ENCODE measurements at places on chromosomes 3 and 15.

GRCh38 chr3:120470870-120471269, 20.1 kb upstream of the FSTL1 start:
- DNase-seq = no peak

DNA sequence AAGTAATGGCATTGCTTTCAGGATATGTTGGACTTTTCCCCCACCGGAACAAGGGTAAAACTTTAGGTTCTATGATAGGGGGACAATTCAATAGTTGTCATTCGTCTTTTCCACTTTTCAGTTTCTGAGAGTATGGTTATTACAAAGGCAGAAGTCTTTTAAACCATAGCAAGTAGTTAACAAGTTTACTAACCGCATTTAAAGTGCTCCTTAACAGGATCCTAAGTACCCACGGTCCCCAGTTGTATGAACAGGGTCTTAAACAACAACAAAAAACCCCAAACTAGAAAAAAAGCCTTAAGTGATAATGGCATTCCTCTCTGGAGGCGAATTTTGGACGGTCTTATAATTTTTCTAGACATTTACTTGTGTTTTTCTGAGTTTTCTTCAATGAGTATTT, 831 bp downstream of the IFT57 start:
- no peak for DNase-seq

- no peak for DNase-seq
Observed at GRCh38 chr3:115169808-115170207, 22.7 kb upstream of the ZBTB20 start.

GRCh38 chr15:85755942-85756341, 38.8 kb downstream of the KLHL25 start:
- no peak for DNase-seq

DNA sequence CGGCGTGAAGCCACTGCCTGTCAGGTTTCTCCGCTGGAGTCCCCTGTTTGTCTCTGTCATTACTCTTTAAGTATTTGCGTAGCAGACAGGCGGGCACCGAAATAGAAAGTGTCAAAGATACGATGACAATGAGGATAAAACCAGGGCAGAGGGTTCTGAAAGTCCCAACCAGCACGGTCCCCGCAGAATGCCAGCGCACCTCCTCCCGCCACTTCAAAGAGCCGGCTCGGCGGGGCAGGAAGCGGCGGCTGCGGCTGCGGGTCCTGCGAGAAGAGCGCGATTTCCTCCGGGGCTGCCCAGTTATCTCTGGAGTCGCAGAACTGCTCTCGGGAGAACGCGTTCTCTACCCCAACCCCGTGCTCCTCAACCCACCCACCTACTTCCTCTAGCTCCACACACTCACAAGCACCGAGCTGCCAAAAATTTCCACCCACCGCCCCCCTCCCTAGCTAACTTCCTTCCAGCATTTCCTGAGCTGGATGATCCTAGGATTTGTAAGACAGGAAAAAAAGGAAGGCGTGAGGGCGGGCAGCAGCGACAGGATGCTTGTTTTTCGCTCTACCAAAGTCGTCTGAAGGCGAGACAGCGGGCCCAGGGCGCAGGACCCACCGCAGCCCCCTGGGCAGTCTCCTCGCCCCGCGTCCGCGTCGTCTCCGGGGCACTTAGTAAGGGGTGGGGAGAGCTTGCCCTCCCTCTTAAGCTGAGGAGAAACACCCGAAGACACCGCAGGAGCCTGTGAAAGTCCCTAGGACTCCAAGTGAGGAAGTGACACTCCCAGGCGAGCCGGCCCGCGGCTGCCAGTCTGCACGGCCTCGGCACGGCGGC, at the start of gene ARHGAP31:
Gene ARHGAP31, plus strand, starts transcription at position 513 of the 825 bp plus-strand sequence. CDS start 522 bp downstream, outside the sequence.
- DNase-seq = no peak

GRCh38 chr3:58728723-58729122, 62.1 kb upstream of the FAM3D start:
- DNase-seq = no peak

DNA sequence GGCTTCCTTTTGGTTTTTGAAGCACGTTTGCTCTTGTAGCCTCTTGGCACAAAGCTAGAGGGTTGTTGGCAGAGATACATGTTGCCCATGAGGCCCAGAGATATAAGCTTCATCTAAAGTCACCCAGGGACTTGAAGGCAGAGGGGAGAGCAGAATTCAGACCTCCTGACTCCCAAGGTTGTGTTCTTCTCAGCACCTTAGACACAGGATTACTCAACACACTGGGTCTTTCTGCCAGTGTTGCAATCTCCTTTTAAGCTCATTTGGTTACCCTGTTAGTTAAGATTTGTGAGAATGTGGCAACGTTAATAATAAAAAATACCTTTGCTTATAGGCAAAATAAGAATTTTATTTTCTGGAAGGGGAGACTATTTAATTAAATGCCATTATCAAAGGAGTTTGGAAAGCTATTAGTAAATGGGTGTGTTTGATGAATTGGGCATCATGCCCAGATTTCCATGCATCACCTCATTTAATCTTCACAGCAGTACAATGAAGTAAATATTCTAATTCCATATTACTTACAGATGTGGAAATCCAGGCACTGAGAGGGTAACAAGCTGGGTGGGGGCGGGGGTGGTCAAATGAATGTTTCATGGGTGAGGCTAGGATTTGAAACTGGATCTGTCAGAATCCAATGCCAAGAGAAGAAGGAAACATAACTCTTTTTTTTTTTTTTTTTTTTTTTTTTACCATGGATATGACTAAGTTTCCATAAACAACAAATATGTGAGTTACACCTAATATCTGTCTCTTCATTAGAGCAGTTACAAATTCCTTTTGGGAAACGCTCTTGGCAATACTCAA, 183.3 kb downstream of the NR1D2 start:
- peak; percentile 34 for DNase-seq

GRCh38 chr3:58119186-58119585, 91.6 kb downstream of the DNASE1L3 start:
- no peak for DNase-seq

DNA sequence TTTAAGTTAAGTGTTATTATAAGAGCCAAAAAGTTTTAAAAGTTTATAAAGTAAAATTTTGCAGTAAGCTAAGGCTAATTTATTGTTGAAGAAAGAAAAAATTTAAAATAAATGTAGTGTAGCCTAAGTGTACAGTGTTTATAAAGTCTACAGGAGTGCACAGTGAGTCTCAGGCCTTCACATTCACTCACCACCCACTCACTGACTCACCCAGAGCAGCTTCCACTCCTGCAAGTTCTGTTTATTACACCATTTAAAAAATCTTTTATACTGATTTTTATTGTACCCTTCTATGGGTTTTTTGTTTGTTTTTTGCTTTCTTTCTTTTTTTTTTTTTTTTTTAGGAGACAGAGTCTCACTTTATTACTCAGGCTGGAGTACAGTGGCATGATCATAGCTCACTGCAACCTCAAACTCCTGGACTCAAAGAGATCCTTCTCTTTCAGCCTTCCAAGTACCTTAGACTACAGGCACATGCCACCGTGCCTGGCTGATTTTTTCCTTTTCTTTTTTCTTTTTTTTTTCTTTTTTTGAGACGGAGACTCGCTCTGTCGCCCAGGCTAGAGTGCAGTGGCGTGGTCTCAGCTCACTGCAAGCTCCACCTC, 25.9 kb downstream of the CSTA start:
- no peak for DNase-seq

DNA sequence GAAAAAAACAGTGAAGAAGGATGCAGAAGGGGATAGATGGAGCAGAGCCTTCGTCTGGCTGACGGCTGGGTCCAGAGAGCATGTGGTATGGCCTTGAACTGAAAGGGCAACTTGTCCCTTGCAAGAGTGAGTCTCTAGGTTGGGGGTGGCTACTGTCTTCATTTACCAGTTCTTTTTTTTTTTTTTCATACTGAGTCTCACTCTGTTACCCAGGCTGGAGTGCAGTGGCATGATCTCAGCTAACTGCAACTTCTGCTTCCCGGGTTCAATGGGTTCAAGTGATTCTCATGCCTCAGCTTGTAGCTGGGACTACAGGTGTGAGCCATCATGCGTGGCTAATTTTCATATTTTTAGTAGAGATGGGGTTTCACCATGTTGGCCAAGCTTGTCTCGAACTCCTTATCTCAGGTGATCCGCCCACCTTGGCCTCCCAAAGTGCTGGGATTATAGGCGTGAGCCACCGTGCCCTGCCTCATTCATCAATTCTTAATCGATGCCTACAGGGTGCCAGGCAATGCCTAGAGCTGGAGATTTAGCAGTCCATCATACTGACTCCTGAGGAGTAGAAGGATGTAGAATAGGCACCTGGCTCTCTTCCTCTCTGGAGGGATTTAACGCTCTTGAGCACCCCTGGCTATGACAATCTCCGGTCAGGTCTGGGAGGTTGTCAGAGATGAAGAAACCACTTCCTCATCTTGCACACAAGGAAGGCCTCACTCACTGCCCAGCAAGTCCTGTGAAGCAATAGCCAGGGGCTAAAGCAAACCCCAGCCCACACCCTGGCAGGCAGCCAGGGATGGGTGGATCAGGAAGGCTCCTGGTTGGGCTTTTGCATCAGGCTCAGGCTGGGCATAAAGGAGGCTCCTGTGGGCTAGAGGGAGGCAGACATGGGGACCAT, at the start of gene CAMP:
Gene CAMP, plus strand, starts transcription at position 880 of the 898 bp plus-strand sequence. Its CDS starts 17 bp downstream, at position 897.
- no peak for DNase-seq

GRCh38 chr3:61331929-61332552, 80.8 kb upstream of the FHIT start:
- no peak for DNase-seq

GRCh38 chr3:184584464-184584891, 22.9 kb downstream of the EPHB3 start:
- DNase-seq = no peak

- DNase-seq = no peak
Observed at GRCh38 chr15:44550734-44551133, 13.8 kb downstream of the EIF3J start.

- DNase-seq = peak; percentile 15
Observed at GRCh38 chr3:3998140-3998922, 199.1 kb downstream of the LRRN1 start.

DNA sequence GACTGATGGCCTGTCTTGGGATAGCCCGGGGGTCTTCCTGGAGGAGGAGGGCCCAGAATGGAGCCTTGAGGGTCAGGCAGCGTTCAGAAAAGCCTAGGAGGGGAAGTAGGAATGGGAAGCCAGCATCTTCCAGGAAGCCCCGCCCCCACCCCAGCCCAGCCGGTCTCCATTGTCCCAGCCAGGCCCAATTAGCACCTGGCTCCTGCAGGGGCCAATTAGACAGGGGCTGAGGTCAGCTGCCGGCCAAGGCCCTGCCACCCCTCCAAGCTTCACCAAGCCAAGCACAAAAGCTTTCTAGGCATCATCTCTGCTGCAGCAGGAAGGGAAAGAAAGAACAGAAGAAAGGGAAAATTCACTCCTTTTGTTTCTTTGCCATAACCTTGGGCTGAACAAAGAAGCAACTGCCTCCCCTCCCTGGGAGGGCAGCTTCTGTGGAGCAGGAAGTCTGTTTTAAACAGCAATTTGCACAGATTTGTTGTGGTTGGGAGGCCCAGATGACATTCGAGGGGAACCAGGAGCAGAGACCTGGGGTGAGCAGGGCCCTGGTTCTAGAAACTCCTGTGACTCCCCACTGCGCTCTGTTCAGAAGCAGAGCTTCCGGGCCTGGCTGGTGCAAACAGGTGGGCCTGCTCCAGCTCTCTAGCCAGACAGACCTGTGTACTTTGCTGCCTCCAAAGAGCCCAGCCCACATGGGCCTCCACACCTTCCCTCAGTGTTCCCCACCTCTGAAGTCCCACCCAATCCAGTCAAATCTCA, 47.7 kb downstream of the CYP11A1 start:
- peak; percentile 18 for DNase-seq

DNA sequence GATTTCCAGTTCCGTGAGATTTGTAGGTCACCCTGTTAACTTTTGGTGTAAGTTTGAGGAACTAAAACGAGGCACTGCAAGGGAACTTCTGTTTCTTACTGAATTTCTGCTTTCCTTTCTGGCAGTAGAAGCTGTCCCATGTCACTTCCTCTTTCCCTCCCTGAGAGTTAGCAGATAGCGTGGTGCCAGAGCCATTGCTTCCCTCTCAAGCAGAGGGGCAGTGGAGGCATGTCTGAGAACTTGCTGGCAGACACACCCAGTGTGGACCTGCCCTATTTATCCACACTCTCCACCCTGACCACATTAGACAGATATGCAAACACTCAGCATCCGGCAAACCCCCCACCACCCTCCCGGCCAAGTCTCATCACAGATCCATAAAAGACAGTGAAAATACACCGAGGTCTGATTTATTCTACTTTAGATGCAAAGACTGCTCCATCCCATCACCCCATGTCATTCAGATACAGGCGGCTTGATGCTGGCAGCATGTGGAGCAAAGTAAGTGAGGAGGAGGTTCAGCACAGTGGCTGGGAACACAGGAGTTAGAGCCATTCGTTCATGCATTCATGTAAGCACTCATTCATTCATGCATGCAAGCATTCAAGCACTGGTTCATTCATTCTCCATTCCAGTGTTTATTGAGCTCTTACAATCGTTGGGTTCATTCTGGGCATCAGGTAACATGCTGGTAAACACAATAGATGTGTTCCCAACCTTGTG, 324.7 kb downstream of the SHQ1 start:
- no peak for DNase-seq

GRCh38 chr3:112373924-112374323, 41.0 kb downstream of the CD200 start:
- no peak for DNase-seq

DNA sequence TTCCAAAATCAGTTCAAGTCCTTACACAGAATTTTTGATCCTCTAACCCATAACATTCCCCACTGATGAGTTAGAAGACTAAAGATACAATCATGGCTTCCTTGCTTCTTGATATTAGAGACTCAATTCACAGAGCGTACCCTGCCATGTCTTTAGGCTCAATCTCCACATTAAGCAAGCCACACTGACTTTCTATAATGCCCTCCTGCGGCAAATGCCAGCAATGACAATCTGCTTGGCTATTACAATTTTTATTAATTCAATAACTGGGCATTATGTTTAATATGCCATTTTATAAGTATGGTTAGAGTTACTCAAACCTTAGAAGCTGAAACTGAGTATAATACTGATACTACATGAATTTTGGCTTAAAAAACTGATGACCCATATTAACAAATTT, 479.7 kb upstream of the NR2F2 start:
- no peak for DNase-seq

DNA sequence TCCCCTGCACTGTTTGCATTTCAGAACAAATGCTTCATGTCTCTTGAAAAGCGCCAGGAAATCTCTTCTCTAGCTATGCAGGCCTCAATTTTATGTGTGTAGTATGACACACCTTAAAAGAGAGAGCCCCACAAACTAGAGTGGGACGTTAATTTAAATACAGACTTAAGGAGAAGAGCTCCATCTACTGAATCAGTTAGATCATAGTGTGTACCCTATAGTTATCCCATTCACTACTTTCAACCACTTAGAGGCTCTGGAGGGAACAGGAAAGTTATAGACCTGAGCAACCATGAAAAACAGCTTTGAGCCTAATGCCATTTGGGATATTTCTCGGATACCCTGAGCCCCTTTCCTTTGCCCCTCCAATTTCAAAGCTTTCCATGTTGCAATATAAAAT, 153.7 kb downstream of the TIGIT start:
- no peak for DNase-seq
